ENCODE measurements at places on chromosomes 16 and 17. TPM values are rescaled to one million over a fixed set of nuclear protein-coding genes. Genes with fewer than 3 reads are reported as not detected.

The XYLT1 gene
- 1.8 TPM for total RNA-seq

The C16orf86 gene
- 5.6 TPM for total RNA-seq

The NR1D1 gene
- 61.1 TPM for total RNA-seq

The KRT25 gene
- total RNA-seq: not detected

The SMPD3 gene
- 0.17 TPM for total RNA-seq

The HSD11B2 gene
- total RNA-seq: 0.16 TPM

The KAT7 gene
- 58.5 TPM for total RNA-seq

The NEK8 gene
- 1.1 TPM for total RNA-seq

The CSNK2A2 gene
- 40.7 TPM for total RNA-seq

The SCN4A gene
- total RNA-seq: 137 TPM

The AOC2 gene
- total RNA-seq: 1.0 TPM

The SEPTIN1 gene
- 1.1 TPM for total RNA-seq

The NPW gene
- total RNA-seq: 0.66 TPM

The AKTIP gene
- 62.5 TPM for total RNA-seq

The P2RX1 gene
- total RNA-seq: 0.23 TPM

The ZNF785 gene
- total RNA-seq: 3.9 TPM

The SLC5A2 gene
- total RNA-seq: not detected

The CBX4 gene
- total RNA-seq: 2.5 TPM

The SLC2A4 gene
- 127 TPM for total RNA-seq

The NPIPB13 gene
- total RNA-seq: 6.5 TPM

The TLCD2 gene
- total RNA-seq: 1.8 TPM

The PRSS27 gene
- 0.34 TPM for total RNA-seq

The PRKCB gene
- 1.3 TPM for total RNA-seq

The KCNH6 gene
- total RNA-seq: not detected

The DNAAF8 gene
- total RNA-seq: 1.1 TPM

The PNMT gene
- 5.9 TPM for total RNA-seq

The GLP2R gene
- total RNA-seq: 0.30 TPM

The C16orf92 gene
- total RNA-seq: not detected

The KRTAP1-5 gene
- not detected for total RNA-seq

The TLCD1 gene
- 0.88 TPM for total RNA-seq

The KRT9 gene
- total RNA-seq: not detected

The LDHD gene
- total RNA-seq: 35.7 TPM

The KRTAP4-3 gene
- not detected for total RNA-seq

The SDK2 gene
- total RNA-seq: 0.23 TPM

The OR3A3 gene
- total RNA-seq: not detected

The LAT gene
- 2.0 TPM for total RNA-seq

The RTN4RL1 gene
- 0.65 TPM for total RNA-seq

All from psoas muscle (tissue), 8 donors.